ENCODE measurements at places on chromosomes 1 and 21.

DNA sequence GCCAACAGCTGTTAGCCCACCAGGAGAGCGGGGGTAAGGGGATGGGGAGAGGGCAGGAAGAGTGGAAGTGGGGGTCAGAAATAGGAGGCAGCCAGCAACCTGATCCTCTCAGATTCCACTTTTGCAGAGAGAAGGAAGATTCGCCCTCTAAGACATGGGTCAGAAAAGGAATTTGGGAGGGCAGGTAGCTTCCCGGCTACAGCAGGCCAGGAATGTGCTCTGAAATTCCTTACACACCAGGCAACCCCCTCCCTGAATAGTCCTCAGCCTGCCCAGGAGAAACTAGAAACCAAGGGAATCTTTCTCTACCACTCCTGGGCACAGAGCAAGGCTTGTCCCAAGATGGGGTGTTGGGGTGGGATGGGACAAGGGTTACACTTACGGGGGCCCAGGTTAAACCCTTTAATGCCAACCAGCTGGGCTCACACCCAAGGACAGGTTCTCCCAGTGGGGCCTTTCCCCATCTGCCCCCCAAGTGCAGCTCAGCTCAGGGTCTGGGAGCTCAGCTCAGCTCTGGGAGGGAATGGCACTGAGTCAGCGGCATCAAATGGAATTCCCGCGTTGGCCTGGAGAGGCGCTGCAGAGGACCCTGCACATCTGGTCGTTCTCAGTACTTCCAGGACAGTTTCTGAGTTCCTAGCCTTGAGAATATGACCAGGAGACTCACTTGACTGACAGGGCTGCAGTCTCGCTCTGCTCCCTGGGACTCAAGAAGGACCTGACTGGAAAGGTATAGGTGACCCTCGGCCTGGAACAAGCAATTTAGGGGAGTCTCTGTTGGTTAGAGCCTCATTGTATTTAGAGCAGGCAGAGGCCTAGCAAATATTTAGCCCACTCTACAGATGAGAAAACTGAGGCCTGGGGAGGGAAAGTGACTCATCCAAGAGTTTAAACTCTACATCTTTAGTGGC is 761 bp downstream of the TNNT2 start:
- no peak for DNase-seq

DNA sequence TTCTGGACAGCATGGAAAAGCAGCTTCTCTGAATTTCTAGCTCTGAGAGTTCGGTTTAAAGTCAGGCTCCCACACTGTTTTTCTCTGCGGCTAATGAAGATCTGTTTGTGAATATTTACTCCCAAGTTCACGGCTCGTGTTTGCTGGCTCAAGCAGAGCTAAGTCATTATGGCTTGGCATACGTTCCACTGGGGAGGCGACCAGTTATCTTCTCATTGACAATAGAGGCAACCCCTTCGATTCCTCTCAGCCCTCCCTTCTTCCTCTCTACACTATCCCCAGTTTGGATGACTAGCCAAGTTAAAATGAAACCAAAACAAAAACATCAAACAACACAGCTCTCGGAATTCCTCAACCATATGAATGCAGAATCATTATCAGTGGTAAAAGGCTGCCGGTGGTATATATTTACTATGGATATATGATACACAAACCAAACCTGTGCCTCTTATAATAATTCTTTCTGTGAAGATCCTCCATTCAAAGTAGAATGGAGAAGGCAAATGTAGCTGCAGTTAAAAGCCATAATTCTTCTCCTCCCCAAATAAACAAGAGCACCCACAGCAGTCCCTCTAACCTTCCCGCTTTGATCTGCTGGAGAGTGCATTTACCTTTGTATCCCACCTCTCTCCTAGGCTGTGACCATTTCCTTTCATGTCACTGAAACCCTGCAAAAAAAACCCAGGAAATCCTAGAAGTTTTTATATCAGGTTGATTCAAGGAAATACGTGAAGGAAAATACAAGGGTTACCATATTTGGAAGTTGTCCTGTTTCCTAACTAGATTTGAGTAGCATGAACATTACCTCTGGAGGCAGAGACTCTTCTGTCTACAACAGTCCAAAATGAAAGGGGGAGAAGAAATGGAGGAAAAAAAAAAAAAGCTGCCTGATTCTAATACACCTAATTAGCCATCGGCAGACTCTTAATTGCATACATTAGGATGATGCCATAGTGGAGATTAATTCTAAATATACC is 108.3 kb upstream of the USH2A start:
- no peak for DNase-seq

- no peak for DNase-seq
Measured at GRCh38 chr1:43538969-43539368, 8.3 kb downstream of the PTPRF start.

DNA sequence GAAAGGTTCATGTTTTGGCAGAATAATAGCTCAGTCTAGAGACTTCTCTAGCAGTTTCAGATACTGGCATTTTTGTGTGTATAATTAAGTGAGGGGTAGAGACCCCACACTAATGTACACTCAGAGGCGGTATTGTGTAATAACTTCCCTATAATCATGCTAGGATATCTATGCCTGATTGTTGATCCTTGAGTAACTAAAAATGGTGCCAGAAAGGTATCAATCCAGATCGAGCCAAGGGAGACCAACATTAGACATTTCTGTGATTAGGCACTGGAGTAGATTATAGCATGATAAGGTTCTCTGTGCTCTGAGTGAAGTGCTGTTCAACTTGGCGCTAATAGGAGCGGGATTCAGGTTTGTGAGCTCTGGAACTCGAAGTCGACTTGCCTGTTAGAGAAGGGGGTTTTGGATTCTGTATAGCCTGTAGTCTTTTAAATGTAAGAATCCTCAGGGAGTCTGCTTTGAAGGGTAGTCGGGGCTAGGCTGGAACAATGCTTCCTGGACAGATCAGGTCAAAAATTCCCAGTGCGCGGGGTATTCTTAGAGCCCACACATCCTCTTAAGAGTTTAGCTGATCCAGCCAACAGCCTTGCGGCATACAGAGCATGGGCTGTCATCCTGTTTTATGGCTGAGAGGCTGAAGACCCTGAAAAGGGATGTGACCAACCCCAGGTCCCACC is 24.2 kb downstream of the MAN1C1 start:
- DNase-seq = no peak

DNA sequence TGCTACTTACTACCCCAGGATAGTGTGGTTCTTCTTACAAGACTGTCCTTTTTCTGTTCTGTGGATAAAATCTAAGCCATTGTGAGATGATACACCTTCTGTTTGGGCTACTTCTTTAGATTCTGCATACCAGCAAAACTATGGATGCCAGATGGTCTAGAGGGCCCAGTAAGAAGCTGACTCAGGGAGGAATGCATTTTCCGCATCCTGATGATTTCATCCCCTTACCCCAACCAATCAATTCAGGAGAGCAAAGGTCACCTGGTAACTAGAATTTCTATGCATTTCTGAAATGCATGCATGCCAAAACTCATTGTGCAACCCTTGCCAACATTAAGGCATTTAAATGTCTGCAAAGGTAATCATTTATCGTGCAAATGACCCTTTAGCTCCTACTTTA is 285.7 kb upstream of the ZP4 start:
- no peak for DNase-seq

DNA sequence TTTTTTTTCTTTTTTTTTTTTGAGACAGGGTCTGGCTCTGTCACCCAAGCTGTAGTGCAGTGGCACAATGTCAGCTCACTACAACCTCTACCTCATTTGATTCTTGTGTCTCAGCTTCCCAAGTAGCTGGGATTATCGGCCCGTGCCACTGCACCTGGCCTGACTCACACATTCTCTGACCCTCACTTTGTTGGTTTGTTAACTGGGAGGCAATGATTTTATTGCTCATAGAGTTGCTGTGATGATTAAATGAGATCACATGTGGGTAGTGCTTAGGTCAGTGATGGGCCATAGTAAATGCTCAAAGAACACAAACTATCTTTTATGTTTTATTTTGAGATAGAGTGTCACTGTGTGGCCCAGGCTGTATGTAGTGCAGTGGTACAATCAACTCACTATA is 47.3 kb upstream of the SSBP3 start:
- no peak for DNase-seq

GRCh38 chr1:11799896-11800295 is 5.9 kb downstream of the MTHFR start:
- no peak for DNase-seq

GRCh38 chr21:34730194-34730593 is 61.4 kb downstream of the CLIC6 start:
- no peak for DNase-seq

DNA sequence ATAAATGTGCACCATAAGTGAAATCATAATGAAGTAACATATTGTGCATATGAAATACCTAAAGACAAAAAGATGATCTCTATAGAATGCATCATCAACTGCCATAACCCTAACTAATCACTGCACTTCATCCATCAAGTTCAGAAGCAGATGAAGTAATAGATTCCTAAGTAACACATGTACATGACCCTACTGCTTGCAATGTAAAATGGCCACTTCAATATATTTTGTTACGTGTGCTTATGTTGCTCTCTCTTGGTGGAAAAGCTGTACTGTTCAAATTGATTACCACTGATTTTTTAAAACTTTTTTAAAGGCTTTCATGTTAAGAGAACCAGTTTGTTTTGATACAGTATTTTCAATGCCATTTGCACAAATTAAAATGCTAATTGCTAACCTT is 141.8 kb downstream of the TTLL7 start:
- DNase-seq = no peak

DNA sequence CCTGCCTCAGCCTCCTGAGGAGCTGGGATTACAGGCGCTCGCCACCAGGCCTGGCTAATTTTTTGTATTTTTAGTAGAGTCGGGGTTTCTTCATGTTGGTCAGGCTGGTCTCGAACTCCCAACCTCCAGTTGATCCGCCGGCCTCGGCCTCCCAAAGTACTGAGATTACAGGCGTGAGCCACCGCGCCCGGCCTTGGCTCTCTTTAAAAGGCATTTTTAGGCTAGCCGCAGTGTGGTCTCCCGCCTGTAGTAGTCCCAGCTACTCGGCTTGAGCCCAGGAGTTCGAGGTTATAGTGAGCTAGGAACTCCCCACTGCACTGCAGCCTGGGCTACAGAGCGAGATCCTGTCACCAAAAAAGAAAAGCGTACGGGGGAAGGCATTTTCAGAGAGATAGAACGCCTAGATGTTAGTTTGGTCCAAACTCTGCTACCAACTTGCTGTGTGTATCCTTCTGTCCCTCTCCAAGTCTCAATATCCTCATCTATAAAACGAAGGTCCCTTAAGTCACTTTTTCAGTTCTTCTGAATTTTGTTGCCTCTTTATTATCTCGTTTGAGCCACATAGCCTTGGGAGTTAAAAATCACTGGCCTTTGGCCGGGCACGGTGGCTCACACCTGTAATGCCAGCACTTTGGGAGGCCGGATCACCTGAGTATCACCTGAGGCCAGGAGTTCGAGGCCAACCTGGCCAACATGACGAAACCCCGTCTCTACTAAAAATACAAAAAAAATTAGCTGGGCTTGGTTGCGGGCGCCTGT is 734 bp downstream of the MED18 start:
- DNase-seq = no peak

DNA sequence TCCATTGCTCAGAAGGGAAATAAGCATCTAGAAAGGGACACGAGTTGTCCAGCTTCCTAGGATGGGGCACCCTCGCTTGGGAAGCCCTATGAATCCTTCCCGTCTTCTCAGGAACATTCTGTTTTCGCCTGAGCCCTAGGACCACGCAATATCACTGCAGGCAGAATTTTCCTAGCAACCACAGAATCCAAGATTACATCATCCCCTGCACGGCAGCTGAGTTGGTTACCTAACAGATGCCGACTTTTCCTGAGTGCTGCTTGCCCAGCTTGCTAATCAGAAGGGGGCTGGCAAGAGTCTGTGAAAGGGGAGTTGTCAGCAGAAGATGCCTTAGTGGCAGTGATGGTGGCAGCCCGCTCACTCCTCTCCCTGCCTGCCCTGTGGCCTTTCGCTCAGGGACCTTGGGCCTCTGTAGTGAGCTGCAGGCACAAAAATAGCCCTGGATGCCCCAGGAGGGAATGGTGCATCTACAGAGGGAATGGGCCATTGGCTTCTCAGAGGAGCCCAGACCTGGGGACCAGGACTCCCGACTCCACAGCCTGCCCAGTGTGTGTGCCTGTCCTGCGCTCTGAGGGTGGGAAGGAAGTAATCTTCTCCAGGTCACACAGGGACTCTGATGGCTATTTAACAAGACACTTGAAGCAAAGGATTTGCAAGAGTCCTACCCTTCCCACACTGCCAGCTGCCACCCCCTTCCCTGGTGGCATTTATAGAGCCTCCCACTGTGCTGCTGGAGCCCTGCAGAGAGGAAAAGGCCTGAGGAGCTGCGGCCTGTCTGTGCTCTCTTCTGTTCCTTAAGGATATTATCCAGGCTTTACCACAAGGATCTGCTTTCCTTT is 28.9 kb upstream of the CLSTN1 start:
- no peak for DNase-seq

DNA sequence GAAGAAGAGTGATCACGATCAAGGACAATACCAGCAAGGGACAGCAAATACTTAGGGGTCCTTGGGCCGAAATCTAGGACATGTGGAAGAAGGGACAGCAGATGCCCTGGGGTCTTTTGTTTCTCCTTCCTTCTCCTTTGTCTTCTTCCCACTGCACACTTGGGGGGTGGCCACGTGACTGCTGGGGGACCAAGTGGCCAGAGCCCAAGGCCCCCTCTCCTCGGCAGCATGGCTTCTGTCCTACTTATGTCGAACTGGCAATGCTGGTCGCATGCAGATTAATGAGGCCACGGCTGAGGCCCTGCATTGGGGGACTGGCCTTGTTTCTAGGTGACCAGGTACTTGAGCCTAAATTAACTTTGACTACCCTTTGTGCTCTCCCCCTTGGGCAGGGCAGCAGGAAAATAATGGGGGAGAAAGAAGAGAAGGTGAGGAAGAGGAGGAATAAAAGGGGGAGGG is 83.0 kb downstream of the GRIK3 start:
- no peak for DNase-seq

DNA sequence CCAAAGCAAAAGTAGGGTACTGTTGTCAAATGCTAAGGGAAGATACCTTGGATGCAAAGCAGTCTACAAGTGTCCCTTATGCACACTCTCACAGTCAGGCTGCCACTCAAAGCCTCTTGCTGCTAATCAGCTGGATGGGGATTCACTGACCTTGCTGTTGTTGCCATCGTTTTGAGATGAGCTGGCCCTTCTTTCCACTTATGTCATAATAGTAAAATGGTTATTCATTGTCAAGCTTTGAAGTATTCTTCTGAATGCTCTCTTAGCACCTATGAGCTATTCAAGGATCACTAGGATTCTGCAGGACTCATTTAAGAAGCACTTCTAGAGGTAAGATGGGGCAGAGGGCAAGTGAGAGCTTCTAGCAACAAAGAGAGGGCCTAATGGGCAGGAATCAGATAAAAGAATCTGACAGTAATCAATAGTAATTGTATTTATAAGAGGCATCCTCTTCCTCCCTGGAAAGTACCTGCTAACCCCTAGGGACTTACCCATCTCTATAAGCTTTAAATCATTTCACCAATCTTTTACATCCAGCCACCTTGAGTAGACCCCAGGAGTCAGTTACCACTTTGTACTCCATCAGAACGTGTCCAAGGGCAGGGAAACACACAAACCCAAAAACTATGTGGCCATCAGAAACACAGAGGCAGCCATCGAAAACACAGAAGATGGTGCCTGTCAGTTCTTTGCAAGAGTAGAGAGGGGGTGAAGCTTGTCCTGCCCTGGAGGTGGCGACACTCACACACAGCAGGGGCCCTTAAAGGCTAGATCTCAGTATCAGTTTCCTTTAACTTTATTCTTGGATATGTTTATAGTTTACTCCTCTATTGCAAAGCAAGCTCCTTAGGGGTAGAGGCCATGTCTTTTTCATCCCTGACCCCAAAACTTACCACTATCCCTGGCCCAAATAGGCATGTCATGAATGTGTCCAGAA is 103.7 kb upstream of the NFIA start:
- DNase-seq = peak; percentile 21

Measured in T follicular helper cell (primary cell).